CD8-positive, alpha-beta T cell (primary cell): ENCODE measurements at places on chromosomes 7 and 10.
A peak's percentile ranks its signal among the peaks of the same experiment; 100 is the strongest.

GRCh38 chr7:92875719-92876118, 39.3 kb upstream of the CDK6 start:
- DNase-seq: no peak

GRCh38 chr7:158536871-158537515, 50.6 kb downstream of the PTPRN2 start:
- DNase-seq: no peak

- DNase-seq: no peak
Measured at GRCh38 chr7:135342887-135343286, 109.2 kb downstream of the STRA8 start.

- no peak for DNase-seq
Measured at GRCh38 chr7:36855330-36855729, 131.0 kb upstream of the AOAH start.

DNA sequence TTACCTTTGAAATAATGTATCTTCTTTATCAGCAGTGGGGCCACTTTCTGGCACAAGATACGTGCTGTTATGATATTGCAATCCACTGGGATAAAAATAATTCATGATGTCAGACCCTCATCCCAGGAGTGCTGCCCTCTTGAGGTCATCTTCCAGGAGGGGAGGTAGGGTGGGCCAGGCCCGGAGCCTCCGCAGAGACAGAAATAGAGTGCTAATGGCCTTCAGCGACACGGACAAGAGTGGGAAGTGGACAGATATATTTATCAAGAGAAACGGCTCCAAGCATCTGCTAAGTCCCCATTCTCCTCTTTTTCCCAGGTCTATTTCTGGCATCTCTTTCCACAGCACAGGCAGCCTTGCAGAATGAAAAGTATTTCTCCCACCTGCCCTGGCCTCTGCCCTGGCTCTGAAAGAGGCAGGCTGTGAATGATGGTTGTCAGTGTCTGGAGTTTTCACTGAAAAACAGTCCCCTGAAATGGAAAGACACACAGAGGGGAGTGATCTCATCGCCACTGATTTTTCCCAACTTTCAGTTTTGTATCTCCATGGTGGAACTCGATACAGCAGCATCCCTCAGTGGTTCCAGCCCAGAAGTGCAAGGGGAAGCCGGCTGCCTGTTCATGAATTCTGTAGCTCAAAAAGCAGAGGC, 251.7 kb upstream of the MYO3A start:
- DNase-seq: no peak

DNA sequence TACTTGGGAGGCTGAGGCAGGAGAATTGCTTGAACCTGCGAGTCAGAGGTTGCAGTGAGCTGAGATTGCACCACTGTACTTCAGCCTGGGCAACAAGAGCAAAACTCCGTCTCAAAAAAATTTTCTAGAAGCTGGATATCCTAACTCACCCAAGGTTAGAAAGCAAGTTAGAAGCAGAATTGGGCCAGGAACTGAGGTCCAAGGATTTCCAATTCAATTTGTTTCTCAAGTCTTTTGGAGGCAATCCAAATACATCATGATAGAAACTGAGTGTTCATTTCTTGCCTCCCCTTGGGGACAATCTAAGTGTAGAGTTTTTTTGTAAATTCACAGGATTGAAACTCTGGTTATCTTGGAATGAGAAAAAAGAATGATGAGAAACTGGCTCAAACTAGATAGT, 45.5 kb downstream of the LAMB1 start:
- DNase-seq: no peak

DNA sequence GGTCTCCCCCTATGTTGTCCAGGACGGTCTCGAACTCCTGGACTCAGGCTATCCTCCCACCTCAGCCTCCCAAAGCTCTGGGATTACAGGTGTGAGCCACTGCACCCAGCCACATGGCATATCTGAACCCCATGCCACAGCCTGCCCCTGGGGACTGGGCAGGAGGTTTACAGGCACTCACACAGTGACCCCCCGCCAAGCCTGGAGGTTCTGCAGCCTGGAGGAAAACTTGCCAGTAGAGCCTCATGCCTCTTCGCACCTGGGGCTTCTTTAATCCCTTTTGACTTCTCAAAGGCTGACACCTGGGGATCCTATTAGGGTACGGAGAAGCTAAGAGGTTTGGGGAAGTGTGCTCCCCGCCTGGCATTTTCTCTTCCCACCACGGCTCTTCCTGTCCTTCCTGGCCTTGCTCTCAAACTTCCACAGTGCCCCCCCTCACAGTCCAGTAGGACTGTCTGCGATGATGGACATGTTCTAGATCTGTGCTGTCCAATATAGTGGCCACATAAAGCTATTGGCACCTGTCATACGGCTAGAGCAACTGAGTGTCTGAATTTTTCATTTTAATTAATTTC, 11.4 kb upstream of the KCP start:
- no peak for DNase-seq

DNA sequence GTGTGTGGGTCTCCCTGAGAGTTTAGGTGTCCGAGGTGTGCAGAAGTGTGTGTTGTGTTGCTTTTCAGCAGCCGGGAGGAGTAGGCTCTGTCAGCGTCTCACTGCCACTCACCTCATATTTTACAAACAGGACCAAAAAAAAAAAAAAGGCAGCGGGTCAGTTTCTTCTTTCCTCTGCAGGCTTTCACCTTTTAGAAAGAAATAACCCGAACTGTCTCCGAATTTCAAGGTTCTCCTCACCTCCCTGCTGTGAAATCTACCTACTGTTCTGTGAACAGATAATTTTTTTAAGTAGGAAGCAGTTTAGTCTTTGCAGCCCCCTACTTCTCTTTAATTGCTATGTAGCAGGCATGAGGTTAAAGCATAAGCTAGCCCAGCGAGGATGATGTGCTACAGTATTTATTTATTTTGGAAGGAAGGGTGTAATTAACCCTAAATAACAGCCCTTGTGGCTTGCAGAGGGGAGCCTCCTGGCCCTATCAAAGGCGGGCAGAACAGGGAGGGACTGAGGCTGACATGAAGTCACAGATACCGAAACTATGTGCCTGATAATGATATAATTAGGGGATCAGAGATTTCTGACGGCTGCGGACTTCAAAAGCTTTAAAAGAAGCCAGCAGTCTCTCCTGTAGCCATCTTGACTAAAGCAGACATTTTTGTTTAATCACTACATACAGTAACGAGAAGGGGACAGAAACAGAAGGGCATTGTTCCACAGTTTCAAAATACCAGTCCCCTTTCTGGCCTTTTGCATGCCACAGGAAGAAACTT, 1.6 kb downstream of the BAMBI start:
- DNase-seq: no peak

- DNase-seq: no peak
Measured at GRCh38 chr10:102726274-102726673, 11.8 kb downstream of the SFXN2 start.

- no peak for DNase-seq
Measured at GRCh38 chr7:55538538-55538937, 33.8 kb downstream of the VOPP1 start.

- no peak for DNase-seq
Measured at GRCh38 chr10:86109421-86109820, 257.2 kb downstream of the GRID1 start.

DNA sequence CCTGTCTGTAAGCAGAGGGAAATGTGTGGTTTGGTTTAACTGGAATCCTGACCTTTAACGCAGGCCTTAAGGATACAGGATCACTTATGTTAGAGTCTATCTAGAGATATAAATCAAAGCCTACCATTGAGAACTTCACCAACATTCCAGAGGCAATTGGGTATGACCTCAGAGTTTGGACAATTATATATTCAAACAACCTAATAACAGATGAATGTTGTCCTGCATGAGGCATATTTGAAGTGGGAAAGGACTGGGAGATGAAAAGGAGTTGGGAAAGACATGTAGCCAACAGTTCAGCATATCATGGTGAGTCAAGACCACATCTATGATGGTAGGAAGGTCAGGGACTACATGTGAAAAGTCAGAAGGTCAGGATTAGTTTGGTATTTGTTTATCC, 274.2 kb downstream of the DOCK4 start:
- DNase-seq: no peak

DNA sequence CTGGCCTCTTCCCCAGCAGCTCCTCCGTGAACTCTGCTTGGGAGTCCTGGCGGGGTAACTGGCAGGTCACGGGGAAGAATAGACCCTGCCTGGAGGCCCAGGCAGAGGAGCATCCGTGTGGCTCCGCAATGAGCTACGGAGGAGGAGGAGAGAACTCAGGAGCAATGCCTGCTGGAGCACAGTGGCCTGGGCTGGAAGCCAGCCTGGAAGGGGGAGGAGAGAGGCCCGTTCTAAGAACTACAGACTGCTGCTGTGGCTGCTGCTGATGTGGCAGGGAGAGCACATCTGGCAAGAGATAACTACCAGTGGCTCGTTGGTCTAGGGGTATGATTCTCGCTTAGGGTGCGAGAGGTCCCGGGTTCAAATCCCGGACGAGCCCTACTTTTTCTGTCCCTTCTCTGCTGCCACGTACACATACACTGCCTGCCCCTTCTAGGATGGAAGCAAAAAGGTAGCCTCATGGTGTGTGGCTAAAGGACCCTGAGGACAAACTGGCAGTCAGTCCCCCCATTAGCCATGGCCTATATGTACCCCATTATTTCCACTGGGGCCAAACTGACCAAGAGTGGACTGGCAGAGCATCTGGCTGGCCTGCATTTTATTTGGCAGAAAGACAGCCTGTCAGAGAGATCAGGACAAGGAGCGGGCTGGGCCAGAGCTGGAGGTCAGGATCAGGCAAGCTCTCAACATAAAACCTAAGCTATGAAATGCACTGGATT, 7.7 kb upstream of the OPN1SW start:
- DNase-seq: no peak

- no peak for DNase-seq
Measured at GRCh38 chr10:98323221-98324164, 55.5 kb upstream of the LOXL4 start.

- no peak for DNase-seq
Measured at GRCh38 chr7:115864082-115864481, 166.5 kb downstream of the TFEC start.

DNA sequence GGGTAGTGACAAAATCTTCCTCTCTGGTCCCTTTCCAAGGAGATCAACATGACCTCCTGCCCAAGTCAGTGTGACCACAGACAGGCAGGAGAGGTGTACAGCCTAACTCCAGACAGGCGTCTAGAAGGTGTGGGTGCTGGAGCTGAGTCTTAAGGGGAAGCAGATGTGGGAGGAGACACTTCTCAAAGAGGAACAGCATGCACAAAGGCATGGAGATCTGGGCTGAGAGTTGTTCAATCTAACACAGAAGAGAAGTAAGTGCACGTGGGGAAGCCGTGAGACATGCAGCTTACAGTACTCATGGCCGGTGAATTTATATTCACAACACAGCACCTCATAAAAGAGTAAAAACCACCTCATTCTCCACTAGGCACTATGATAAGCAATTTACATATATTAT, 23.8 kb upstream of the GSDME start:
- DNase-seq: peak; percentile 10

DNA sequence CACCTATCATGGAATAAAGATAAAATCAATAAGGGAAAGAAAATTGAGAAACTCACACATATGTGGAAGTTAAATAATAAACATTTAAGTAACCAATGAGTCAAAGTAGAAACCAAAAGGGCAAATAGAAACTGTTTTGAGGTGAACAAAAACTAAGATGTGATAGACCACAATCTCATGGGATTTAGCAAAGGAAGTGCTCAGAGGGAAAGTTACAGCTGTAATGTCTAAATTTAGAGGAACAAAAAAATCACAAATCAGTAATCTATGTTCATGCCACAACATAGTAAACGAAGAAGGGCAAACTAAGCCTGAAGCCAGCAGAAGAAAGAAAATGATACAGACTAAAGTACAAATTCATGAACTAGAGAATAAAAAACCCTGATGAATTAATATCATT, 16.3 kb downstream of the CYP3A4 start:
- DNase-seq: no peak

- DNase-seq: no peak
Measured at GRCh38 chr10:54009672-54010071, 791.4 kb downstream of the PCDH15 start.

DNA sequence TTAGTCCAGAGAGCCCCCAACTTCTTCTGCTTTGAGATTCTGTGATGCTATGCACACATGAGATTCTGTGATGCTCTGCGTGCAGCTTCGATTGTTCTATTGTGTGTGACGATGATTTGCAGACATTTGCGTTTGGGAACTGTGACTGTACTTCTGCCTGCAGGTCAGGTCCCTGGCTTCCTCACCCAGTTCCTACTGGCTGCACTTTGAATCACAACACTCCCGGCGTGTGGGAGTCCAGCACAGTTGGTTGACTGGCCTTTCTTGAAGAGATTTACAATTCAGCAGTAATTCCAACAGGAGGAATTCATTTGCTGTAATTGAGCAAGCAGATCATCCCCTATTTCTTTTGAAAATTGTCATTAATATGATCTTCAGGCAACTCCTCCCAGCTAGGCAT, 252.2 kb upstream of the YAE1 start:
- no peak for DNase-seq

DNA sequence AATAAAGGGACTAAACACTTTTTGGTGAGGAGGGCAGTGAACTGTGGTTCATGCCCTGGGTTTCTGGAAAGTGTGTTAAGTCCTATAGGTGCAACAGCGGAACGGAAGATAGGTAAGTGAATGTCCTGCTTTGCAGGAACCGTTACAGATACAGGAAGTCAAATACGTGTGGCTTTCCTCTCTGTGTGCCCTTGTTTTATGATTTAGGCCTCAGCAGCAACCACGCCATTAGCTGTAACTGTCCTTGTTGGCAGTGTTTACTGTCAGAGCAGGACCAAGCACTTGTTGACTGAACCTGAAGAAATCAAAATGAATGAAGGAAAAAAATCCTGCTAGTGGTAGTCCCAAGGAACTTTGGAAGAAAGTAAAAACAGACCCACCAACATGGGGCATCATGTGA, 150.3 kb downstream of the PIP4K2A start:
- no peak for DNase-seq

GRCh38 chr7:137345799-137346449, 2.4 kb upstream of the PTN start:
- DNase-seq: no peak

DNA sequence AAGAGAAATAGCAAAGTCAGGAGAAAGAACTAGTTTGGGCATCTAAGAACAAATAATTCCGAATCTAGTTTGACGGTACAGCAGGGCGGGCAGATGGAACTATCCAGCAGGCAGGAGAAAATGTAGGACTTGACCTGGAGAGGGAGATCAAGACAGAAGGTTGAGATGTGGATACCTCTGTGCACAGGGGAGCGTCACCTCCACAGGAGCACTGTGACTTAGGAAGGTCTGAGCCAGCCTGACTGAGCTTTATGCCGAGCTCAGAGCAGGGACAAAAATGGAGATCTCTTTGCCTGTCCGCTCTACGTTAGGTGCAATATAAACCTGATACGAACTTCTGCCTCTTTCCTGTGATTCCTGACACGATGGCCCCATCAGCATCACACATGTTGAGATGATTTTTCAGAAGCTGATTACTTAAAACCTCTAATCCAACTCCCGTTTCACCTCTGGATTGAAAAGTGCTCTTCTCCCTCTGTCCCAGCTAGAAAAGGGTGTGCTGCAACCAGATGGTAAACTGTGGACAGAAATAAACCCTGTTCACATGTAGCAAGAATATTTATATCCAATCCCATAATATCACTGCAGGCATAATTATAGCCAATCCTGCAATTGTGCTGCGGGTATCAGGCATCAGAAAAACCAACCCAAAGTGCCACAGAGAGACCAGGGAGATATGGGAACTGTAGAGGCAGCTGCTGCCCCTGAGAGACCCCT, 13.6 kb upstream of the SORBS1 start:
- no peak for DNase-seq

GRCh38 chr7:3805151-3805550, 504.1 kb downstream of the SDK1 start:
- DNase-seq: no peak

GRCh38 chr10:3413937-3414666, 241.5 kb upstream of the PITRM1 start:
- DNase-seq: no peak

GRCh38 chr10:108638225-108638624, 1285.1 kb downstream of the XPNPEP1 start:
- no peak for DNase-seq
